Calu3 (cell line): ENCODE measurements at places on chromosomes 16 and 17. TPM values are rescaled to one million over a fixed set of nuclear protein-coding genes. Genes with fewer than 3 reads are reported as not detected.

DNA sequence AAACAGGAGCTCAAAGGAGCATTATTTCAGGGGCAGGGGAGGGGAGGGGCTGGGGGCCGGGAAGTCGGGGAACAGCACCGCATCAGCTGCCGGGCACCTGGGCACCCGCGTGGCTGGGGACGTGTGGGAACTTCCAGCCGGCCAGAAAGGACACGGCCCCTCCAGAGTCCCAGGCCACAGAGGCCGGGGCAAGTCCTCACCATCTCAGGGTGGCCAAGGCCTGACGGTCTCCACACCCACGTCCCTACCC is 1.1 kb downstream of the PGAP6 start:
- no peak overlapping the region for H3K27ac ChIP-seq
- H3K36me3 ChIP-seq: peaks cover 39% of the 10 kb centered on the region
- no peak for DNase-seq
- peak overlapping the region; percentile 50 for H3K4me3 ChIP-seq
- H3K4me1 ChIP-seq: peaks cover 9% of the 10 kb centered on the region

GRCh38 chr17:61396586-61397085 is 3.0 kb upstream of the TBX2 start:
- H3K27ac ChIP-seq: no peak overlapping the region
- no peak for DNase-seq
- peaks cover 40% of the 10 kb centered on the region for H3K27me3 ChIP-seq
- peaks cover 6% of the 10 kb centered on the region for H3K36me3 ChIP-seq

- H3K27me3 ChIP-seq: no peaks in the 10 kb centered on the region
- peaks cover 9% of the 10 kb centered on the region for H3K4me1 ChIP-seq
- DNase-seq: no peak
- H3K36me3 ChIP-seq: peaks cover 2% of the 10 kb centered on the region
- H3K27ac ChIP-seq: no peak overlapping the region
Measured at GRCh38 chr17:50020841-50021599, 26.0 kb upstream of the DLX3 start.

GRCh38 chr17:74831444-74832146 is 28.1 kb downstream of the GRIN2C start:
- no peak overlapping the region for H3K27ac ChIP-seq
- no peaks in the 10 kb centered on the region for H3K4me1 ChIP-seq
- no peak for DNase-seq
- no peaks in the 10 kb centered on the region for H3K27me3 ChIP-seq
- peaks cover 5% of the 10 kb centered on the region for H3K36me3 ChIP-seq

- DNase-seq: no peak
- no peaks in the 10 kb centered on the region for H3K4me1 ChIP-seq
- H3K4me3 ChIP-seq: no peak overlapping the region
Measured at GRCh38 chr17:35778641-35779196, 16.7 kb downstream of the MMP28 start.

GRCh38 chr16:886802-887731 is 83.7 kb downstream of the LMF1 start:
- no peaks in the 10 kb centered on the region for H3K36me3 ChIP-seq
- H3K27ac ChIP-seq: no peak overlapping the region
- no peak for DNase-seq
- no peaks in the 10 kb centered on the region for H3K4me1 ChIP-seq

DNA sequence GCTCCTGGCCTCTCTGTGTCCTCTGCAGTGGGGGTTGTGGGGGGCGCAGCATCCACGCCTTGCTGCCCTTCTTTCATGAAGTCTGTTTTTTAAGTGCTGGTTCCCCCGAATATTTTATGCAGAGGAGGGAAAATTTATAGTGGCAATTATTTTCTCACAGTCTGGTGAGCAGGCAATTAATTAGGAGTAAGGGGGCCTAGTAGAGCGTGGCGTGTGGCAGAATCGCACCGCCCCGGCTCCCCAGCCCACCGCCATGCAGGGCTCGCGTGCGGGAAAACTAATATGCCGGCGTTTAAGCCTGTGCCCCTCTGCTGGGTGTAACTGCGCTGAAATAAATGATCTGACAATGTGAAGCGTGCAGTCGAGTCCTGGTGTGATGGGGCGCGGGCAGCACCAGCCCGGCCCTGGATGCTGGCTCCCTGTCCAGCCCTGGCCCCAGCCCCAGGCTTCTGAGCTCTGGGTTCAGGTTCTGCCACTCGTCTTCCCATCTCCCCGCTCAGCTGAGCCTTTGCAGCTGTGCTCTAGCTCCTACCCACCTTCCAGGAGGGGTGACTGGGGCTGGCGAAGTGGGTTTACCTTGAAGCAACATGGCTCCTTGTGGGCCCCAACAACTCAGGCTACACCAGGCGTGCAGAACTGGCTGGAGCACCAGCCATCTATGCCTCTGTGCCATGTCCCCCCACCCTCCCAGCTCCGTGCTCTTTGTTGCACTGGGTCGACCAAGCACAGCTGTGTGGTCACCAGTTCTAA is 13.8 kb downstream of the ENGASE start:
- no peak overlapping the region for H3K27ac ChIP-seq
- no peaks in the 10 kb centered on the region for H3K4me1 ChIP-seq
- DNase-seq: no peak

- no peaks in the 10 kb centered on the region for H3K36me3 ChIP-seq
- no peaks in the 10 kb centered on the region for H3K4me1 ChIP-seq
- no peaks in the 10 kb centered on the region for H3K27me3 ChIP-seq
- H3K4me3 ChIP-seq: no peak overlapping the region
- H3K27ac ChIP-seq: no peak overlapping the region
Measured at GRCh38 chr16:79089735-79090284, 510.7 kb downstream of the MAF start.

- H3K27me3 ChIP-seq: peaks cover 42% of the 10 kb centered on the region
- no peaks in the 10 kb centered on the region for H3K4me1 ChIP-seq
- H3K27ac ChIP-seq: no peak overlapping the region
- H3K36me3 ChIP-seq: peaks cover 15% of the 10 kb centered on the region
Measured at GRCh38 chr17:81301195-81302144, 6.4 kb upstream of the SLC38A10 start.

DNA sequence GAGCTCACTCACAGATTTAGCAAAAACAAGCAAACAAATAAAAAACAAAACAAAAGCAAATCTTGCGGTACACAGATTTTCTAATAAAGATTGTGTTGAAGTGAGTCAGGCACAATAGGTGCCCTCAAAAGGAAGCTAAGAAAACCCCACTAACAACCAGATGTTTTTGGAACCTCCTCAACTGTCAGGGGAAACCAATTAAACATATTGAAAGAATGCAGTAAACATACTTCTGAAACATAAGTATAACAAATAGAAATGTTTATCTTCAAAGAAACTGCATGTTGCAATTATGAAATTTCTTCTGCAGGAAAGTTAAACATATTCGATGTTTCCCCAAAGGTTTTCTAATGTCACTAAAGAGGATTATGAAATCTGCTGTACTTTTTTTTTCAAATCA is 110.5 kb upstream of the CORO6 start:
- peak overlapping the region; percentile 20 for H3K27ac ChIP-seq
- H3K27me3 ChIP-seq: no peaks in the 10 kb centered on the region
- H3K4me1 ChIP-seq: no peaks in the 10 kb centered on the region
- no peak for DNase-seq
- no peaks in the 10 kb centered on the region for H3K36me3 ChIP-seq

GRCh38 chr17:74379495-74380085 is 12.3 kb downstream of the GPR142 start:
- DNase-seq: peak; percentile 95
- H3K4me3 ChIP-seq: no peak overlapping the region
- peaks cover 42% of the 10 kb centered on the region for H3K27me3 ChIP-seq
- H3K27ac ChIP-seq: no peak overlapping the region
- peaks cover 5% of the 10 kb centered on the region for H3K36me3 ChIP-seq
- H3K4me1 ChIP-seq: peaks cover 18% of the 10 kb centered on the region

GRCh38 chr17:35252651-35253050 is 9.8 kb downstream of the SLFN5 start:
- no peak for DNase-seq
- H3K27ac ChIP-seq: peak overlapping the region; percentile 50
- peaks cover 85% of the 10 kb centered on the region for H3K36me3 ChIP-seq

DNA sequence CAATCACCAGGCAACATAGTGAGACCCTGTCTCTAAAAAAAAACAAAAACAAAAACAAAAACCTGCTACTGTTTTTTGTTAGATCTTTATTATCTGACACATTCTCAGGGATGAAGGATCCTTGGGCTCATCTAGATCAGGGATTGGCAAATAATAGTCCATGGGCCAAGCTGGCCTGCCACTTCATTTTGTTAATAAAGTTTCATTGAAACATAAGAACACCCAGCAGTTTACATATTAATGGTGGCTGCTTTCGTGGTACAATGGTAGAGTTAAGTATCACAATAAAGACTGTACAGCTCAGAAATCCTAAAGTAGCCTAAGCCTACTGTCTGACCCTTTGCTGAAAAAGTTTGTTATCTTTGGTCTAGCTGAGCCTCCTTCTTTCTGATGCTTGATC is 32.9 kb upstream of the CLEC18A start:
- no peak overlapping the region for H3K4me3 ChIP-seq
- H3K27me3 ChIP-seq: no peaks in the 10 kb centered on the region
- H3K36me3 ChIP-seq: peaks cover 4% of the 10 kb centered on the region
- no peak for DNase-seq
- H3K27ac ChIP-seq: no peak overlapping the region

DNA sequence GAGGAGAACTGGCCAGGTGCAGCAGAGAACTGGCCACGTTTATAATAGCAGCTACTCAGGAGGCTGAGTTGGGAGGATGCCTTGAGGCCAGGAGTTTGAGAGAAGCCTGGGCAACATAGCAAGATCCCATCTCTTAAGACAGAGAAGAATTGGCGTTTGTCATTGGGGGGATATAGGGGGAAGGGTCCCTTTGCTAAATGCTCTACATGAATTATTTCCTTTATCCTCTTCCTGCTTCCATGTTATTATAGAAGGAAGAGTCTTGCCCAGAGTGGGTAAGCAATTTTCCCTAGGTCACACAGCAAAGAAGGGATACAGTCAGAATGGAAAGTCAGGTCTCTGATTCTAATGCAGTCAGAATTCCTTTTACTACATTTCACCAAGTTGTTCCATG is 68.0 kb downstream of the MYH11 start:
- H3K4me3 ChIP-seq: no peak overlapping the region
- H3K27me3 ChIP-seq: peaks cover 49% of the 10 kb centered on the region
- no peaks in the 10 kb centered on the region for H3K4me1 ChIP-seq
- H3K27ac ChIP-seq: no peak overlapping the region

- no peaks in the 10 kb centered on the region for H3K27me3 ChIP-seq
- no peak for DNase-seq
- H3K4me3 ChIP-seq: no peak overlapping the region
- H3K27ac ChIP-seq: no peak overlapping the region
- peaks cover 18% of the 10 kb centered on the region for H3K4me1 ChIP-seq
Measured at GRCh38 chr16:69182730-69183416, 4.1 kb upstream of the SNTB2 start.

GRCh38 chr17:57109393-57110151 is 24.5 kb downstream of the AKAP1 start:
- peaks cover 9% of the 10 kb centered on the region for H3K4me1 ChIP-seq
- H3K4me3 ChIP-seq: no peak overlapping the region
- DNase-seq: no peak
- H3K36me3 ChIP-seq: peaks cover 18% of the 10 kb centered on the region
- H3K27me3 ChIP-seq: no peaks in the 10 kb centered on the region

- H3K27me3 ChIP-seq: peaks cover 34% of the 10 kb centered on the region
- DNase-seq: no peak
- peaks cover 2% of the 10 kb centered on the region for H3K4me1 ChIP-seq
- H3K4me3 ChIP-seq: no peak overlapping the region
Measured at GRCh38 chr16:89248196-89248982, 30.9 kb downstream of the ZNF778 start.

DNA sequence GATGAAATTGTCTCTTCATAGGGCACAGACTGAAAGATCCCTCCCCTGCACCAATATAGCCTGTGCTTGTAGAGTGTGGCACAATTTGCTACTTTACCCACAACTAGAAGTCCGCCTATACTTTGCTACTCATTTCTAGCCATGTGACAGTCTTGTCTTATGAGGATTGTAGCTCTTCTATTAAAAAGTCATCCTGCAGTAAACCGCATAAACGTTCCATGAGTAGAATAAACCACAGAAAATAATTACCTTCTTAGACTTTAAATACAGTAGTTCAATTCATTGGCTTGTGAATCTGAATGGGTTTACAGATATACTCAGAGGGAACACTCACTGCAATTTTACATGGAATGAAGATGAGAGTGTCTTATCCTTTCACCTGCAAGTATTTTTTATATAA is 4.4 kb downstream of the KRT27 start:
- DNase-seq: no peak
- H3K4me1 ChIP-seq: no peaks in the 10 kb centered on the region
- H3K4me3 ChIP-seq: no peak overlapping the region
- no peaks in the 10 kb centered on the region for H3K36me3 ChIP-seq
- H3K27ac ChIP-seq: no peak overlapping the region
- peaks cover 68% of the 10 kb centered on the region for H3K27me3 ChIP-seq

GRCh38 chr16:13397126-13397525 is 495.7 kb downstream of the SHISA9 start:
- no peaks in the 10 kb centered on the region for H3K27me3 ChIP-seq
- H3K4me1 ChIP-seq: no peaks in the 10 kb centered on the region
- H3K4me3 ChIP-seq: no peak overlapping the region
- no peak for DNase-seq
- no peak overlapping the region for H3K27ac ChIP-seq

- no peaks in the 10 kb centered on the region for H3K4me1 ChIP-seq
- peak overlapping the region; percentile 54 for H3K27ac ChIP-seq
- DNase-seq: no peak
- H3K4me3 ChIP-seq: no peak overlapping the region
Measured at GRCh38 chr16:87692176-87692575, 73.6 kb downstream of the KLHDC4 start.

GRCh38 chr17:63066158-63066813 is 100.3 kb downstream of the TANC2 start:
- DNase-seq: no peak
- no peak overlapping the region for H3K4me3 ChIP-seq
- no peaks in the 10 kb centered on the region for H3K27me3 ChIP-seq
- H3K27ac ChIP-seq: no peak overlapping the region

GRCh38 chr17:74325376-74325742 is 667 bp upstream of the KIF19 start:
- H3K27me3 ChIP-seq: peaks cover 70% of the 10 kb centered on the region
- H3K36me3 ChIP-seq: no peaks in the 10 kb centered on the region
- no peak overlapping the region for H3K4me3 ChIP-seq
- no peaks in the 10 kb centered on the region for H3K4me1 ChIP-seq
- no peak for DNase-seq
- H3K27ac ChIP-seq: no peak overlapping the region

The OVCA2 gene
- 21.0 and 22.1 TPM in 2 replicates for total RNA-seq

The SLC38A8 gene
- not detected in 2 replicates for total RNA-seq

The PLEKHG4 gene
- total RNA-seq: 5.5 and 9.2 TPM in 2 replicates

The SEC14L1 gene
- total RNA-seq: 46.3 and 50.6 TPM in 2 replicates

The SPNS3 gene
- 1.4 and 2.1 TPM in 2 replicates for total RNA-seq

The SP2 gene
- total RNA-seq: 21.5 and 22.4 TPM in 2 replicates

The TBC1D3 gene
- total RNA-seq: not detected in 2 replicates

The PLCG2 gene
- 3.4 and 13.7 TPM in 2 replicates for total RNA-seq

The PRAC2 gene
- total RNA-seq: not detected in 2 replicates

The GPR179 gene
- total RNA-seq: 0.45 and 0.69 TPM in 2 replicates

The KRTAP9-2 gene
- total RNA-seq: not detected in 2 replicates

The NAGS gene
- total RNA-seq: 1.3 and 1.6 TPM in 2 replicates

The CDK3 gene
- 9.4 and 9.8 TPM in 2 replicates for total RNA-seq
